LHCN-M2 (cell line): ENCODE measurements at places on chromosomes 7 and 10. TPM values are rescaled to one million over a fixed set of nuclear protein-coding genes. Genes with fewer than 3 reads are reported as not detected.

DNA sequence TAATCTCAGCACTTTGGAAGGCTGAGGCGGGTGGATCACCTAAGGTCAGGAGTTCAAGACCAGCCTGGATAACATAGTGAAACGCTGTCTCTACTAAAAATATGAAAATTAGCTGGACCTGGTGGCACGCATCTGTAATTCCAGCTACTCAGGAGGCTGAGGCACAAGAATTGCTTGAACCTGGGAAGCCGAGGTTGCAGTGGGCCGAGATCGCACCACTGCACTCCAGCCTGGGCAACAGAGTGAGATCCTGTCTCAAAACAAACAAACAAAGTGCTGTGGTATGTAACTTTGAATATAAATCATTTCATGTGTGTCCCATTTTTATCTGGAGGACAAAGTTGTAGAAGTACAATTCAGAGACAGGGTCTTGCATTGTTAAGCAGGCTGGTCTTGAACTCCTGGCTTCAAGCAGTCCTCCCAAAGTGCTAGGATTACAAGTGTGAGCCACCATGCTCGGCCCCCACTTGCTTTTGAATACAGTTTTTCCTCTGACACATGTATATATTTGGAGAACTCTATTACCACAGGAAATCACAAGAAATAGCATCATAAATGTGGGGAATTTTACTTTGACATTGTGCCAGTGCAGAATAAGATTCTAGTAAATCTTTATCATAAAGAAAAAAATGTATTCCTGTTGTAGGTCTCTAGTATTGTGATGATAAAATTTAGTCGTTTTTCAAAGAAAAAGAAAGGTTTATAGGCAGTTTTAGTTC lies 32.6 kb downstream of the PTPN12 start:
- DNase-seq, result no peak

Gene RBP4
- total RNA-seq, result 0.17 and 0.32 TPM in 2 replicates

GRCh38 chr7:143367972-143368371 lies 5.5 kb upstream of the FAM131B start:
- peak; percentile 79 for DNase-seq

GRCh38 chr7:46143949-46144917 lies 223.2 kb upstream of the IGFBP3 start:
- no peak for DNase-seq

Gene ZNF239
- total RNA-seq, result 4.1 and 4.9 TPM in 2 replicates

Gene AKR1C8
- total RNA-seq, result not detected in 2 replicates

DNA sequence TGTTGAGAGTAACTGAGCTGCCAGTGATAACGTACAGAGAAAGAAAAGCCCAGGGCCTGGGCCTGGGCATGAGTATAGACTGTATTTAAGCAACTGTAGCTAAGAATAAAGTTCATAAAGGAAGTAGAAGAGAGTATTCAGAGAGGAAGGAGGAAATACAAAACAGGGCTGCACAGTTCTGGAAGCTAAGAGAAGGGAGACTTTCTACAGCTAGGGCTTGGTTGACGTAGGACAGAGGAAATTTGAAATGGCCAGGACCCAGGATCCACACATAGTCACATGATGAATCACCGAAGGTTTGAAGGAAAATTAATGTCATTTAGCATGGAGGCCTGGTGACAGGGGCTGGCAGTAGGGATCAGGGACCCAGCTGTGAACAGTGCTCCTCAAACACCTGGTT lies 66.7 kb downstream of the ARL4A start:
- no peak for DNase-seq

Gene CARD11
- not detected in 2 replicates for total RNA-seq

- no peak for DNase-seq
These were observed 202.4 kb upstream of the HPS1 start for GRCh38 chr10:98649170-98649569.

DNA sequence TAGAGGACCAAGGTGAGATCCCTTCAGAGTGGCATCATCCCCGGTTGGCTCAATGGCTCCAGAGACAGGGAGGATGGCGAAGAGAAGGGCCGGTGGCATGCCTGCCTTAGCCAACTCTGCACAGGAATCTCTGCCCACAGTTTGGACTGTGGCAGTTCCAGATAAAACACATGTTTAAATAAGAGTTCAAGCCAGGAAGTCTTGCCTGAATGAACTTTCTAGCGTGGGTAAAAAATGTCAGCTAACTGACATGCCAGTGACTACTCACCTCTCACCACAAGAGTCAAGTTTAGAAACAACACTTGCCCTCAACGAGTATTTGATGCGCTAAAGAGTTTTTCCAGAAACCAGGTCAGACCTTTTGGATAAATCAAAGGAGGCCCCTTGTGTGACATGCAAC lies 3.0 kb downstream of the NOD1 start:
- no peak for DNase-seq

DNA sequence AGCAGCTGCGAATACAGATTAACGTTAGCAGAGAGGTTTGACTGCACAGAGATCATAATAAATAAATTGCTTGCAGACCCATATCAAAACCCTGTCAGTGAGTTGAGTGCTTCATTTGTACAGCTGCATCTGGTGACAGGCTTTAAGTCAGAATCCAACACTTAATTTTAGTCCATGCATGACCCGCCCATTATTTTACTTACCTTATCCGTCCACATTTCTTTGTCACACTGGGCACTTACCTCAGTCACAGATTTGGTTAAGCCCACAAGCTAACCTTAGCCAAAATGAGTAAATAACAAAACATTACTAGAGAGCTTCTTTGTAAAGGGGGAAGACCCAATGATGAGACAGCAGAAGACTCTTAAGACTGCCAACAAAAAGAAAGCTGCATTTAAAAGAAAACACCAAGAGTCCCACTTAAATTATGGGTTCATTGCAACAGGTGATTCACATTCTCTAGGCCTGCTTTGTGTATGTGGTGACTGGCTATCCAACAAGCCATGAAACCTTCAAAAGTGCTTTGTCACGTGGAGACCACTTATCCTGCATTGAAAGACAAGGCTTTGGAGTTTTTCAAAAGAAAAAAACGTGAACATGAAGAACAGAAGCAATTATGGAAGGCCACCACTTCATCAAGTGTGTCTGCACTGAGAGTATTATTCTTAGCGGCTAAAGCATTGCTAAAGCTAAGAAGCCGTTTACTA lies 32.2 kb downstream of the PHTF2 start:
- no peak for DNase-seq

- peak; percentile 99 for DNase-seq
These were observed 182.8 kb upstream of the BMPER start for GRCh38 chr7:33722383-33723101.

GRCh38 chr10:90916392-90917237 lies 4.3 kb downstream of the ANKRD1 start:
- DNase-seq, result no peak

DNA sequence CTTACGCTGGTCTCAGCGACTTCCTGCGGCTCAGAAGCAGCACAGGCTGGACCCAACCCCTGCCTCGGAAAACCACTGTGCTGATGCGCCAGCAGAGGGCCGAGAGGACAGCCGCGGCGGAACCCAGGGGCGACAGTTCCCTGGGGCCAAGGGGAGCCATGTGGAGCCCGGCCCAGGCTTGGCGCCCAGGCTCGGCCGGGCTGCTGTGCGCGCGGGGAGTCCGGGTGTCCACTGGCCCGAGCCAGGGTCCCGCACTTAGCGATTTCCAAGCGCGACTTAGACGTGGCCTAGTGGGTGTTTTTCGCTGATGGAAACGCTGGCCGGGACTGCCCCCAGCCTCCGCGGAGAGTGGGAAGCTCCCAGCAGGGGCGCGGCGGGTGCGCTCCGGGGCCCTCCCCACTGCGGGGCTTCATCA lies 18.6 kb upstream of the ZNF32 start:
- DNase-seq, result no peak

Gene CALML5
- not detected in 2 replicates for total RNA-seq

Gene GPR15LG
- not detected in 2 replicates for total RNA-seq

Gene FXYD4
- not detected in 2 replicates for total RNA-seq

Gene TMEM236
- total RNA-seq, result under 0.01 TPM in 2 replicates

Gene SPDYE1
- total RNA-seq, result not detected in 2 replicates

DNA sequence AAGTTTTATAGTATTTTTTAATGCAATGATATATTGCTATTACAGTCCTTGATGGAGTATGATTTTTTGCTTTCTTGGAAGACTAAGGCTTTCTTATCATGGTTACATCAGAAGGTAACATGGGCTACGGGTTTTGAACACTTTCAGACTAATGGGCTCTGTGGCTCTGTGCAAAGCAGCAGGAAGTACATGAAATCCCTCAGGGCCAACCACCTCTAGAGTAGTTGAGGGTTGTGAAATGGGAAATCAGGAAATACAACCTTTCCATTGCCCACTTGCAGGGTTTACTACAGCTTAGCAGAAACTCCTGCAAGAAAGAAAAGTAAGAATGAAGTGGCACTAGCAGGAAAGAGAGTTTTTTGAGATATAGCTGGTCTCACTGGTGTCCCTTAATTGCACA lies 853.5 kb downstream of the KCNMA1 start:
- DNase-seq, result no peak

DNA sequence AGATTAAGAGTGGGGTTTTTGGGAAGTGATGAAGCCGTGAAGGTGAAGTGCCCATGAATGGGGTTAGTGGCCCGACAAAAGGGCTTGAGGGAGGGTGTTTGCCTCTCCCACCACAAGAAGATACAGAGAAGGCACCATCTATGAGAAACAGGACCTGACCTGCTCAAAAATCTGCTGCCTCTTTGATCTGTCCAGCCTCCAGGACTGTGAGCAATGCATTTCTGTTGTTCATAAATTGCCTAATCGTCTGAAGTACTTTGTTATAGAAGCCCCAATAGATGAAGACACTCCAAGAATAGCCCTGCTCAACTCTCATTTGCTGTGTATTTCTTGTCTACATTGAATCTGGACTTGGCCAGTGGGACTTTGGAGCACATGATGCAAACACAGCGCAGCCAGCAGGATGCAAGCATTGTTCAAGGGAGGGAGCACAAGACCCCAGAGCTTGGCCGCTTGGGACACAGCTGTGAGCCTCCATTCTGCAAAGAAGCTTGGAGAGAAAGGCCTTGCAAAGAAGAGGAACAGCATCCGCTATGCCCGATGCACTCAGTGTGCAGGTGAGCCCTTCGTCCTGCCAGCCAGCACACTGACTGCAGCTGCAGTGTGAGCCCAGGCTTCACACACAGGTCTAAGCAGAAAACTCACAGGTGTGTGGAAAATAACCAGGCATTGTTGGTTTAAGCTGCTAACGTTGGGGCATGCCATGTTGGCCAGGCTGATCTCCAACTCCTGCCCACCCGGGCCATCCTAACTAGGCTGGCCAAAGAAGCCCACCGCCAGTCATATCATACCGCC lies 73.2 kb upstream of the KLF6 start:
- no peak for DNase-seq

Gene PIP
- total RNA-seq, result 0.69 TPM in 1 of 2 replicates, not detected in the other

- DNase-seq, result no peak
These were observed 302.4 kb upstream of the NEBL start for GRCh38 chr10:21199501-21199900.

Gene LRIT1
- not detected in 2 replicates for total RNA-seq

Gene CXCL12
- 0.13 and 0.29 TPM in 2 replicates for total RNA-seq

GRCh38 chr7:105068886-105069285 lies 54.9 kb downstream of the KMT2E start:
- DNase-seq, result no peak

DNA sequence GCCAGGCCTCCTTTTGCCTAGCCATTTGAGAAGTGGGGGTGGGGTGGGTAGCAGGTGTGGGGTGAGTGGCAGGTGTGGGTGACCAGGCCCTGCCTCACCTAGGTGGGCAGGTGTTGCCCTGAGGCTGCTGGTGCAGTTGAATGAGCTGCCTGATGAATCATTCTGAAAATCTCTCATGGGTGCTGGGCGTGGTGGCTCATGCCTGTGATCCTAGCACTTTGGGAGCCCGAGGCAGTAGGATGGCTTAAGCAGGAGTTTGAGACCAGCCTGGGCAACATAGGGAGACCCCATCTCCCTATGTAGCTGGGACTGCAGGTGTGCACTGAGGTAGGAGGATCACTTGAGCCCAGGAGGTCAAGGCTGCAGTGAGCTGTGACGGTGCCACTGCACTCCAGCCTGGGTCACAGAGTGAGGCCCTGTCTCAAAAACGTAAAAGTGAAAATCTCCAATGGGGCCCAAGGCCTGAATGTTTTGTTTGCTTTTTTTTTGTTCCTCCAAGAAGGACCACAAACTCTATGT lies 17.7 kb downstream of the TSPAN14 start:
- no peak for DNase-seq

Gene ZNF503
- total RNA-seq, result 3.8 and 4.1 TPM in 2 replicates

Gene ARMS2
- total RNA-seq, result not detected in 2 replicates

- no peak for DNase-seq
These were observed 8.1 kb downstream of the SRGN start for GRCh38 chr10:69096045-69096444.

Gene ZSCAN25
- total RNA-seq, result 8.8 and 11.3 TPM in 2 replicates

- DNase-seq, result no peak
These were observed 11.9 kb upstream of the HOXA13 start for GRCh38 chr7:27211764-27212204.

- DNase-seq, result no peak
These were observed 347.8 kb upstream of the NFE2L3 start for GRCh38 chr7:25804154-25804553.

Gene STEAP2
- total RNA-seq, result 11.4 and 23.9 TPM in 2 replicates

GRCh38 chr10:129329385-129330055 lies 137.5 kb upstream of the MGMT start:
- DNase-seq, result no peak

Gene EN2
- 0.19 and 0.69 TPM in 2 replicates for total RNA-seq

Gene FAS
- 55.0 and 55.7 TPM in 2 replicates for total RNA-seq

GRCh38 chr10:69504576-69505250 lies 53.4 kb downstream of the TSPAN15 start:
- DNase-seq, result no peak

DNA sequence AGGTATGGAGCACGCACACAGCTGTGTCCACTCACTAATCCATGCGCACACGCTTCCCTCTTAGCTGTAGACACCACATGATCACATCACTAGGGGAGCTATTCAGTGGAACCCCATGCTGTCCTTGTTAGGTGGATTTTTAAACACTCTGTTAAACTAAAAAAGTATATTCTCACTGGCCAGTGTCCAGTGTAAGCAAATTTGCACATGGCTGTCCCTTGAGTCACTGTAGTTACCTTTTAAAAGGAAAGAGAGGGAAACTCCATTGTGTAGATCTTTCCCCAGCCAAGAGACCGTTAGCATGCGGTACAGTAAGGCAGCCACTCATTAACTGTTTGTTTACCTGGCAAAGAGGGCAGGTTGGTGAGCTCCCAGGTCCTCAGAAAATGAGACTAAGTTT lies 81.6 kb upstream of the INSYN2A start:
- DNase-seq, result peak; percentile 3

Gene ARL5B
- 8.7 and 10.3 TPM in 2 replicates for total RNA-seq

Gene TRIL
- 0.32 and 0.46 TPM in 2 replicates for total RNA-seq

Gene SERPINE1
- total RNA-seq, result 1,980 and 3,258 TPM in 2 replicates

- no peak for DNase-seq
These were observed 811 bp downstream of the RGS10 start for GRCh38 chr10:119541459-119542356.

DNA sequence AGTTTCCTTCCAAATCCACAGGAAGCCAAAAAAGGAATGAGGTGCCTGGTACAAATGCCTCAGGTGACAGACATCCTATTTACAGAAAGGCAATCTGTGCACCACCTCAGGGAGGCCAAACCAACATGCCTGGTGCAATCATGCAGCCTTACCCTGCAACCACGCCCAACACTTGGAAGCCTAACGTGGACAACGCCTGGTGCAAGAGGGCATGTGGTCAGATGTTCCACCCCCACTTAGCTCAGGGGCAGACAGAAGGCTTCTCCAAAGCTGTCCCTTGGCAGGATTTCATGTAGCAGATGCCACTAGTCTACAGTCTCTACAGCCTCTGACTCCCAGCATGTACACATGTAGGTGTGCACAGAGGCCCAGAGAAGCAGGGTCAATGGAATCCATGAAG lies 89.5 kb downstream of the KCNMA1 start:
- DNase-seq, result no peak

Gene CFAP43
- total RNA-seq, result 0.06 TPM in 1 of 2 replicates, not detected in the other
